Left ventricle myocardium inferior (tissue), 1 donor: ENCODE measurements at places on chromosomes 16 and 17. TPM values are rescaled to one million over a fixed set of nuclear protein-coding genes. Genes with fewer than 3 reads are reported as not detected.

NPIPB13 gene
- total RNA-seq: 2.0 TPM

IRX6 gene
- total RNA-seq: 13.0 TPM

- no peak for DNase-seq
Observed at GRCh38 chr17:13176436-13176835, 158.6 kb upstream of the ELAC2 start.

- no peak for DNase-seq
Observed at GRCh38 chr16:57089406-57089805, 3.0 kb upstream of the CPNE2 start.

DNA sequence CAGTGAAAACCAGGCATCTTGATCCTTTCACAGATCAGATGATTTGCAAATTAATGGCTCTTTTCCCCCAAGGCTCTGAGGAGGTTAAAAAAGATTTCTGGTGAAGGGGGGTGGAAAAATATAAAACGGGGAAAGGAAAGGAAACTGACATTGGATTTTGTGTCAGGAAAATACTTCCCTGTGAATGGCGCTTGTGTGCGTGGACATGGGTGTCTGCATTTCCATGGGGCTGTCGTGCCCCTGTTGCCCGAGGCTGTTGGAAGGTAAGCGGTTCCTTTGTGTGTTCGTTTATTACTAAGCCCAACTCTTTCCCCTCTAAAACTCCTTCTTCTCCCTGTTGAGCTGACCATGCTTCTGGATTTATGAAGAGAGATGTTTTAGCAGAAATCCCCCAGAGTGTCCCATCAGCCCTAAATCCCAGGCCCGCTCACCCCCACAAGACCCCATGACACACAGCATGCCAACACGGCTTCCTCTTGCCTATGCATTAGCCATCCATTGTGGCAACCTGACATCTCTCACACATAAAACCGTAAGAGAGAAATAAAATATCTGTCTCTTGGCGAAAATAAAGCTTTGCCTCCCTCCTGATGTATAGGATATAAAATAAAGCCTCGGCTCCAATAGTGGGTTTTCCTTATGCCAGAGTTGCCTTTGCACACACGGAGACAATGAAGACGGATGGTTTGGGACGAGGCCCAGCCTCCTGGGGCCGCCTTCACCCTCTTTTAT is 7.3 kb upstream of the LHX1 start:
- DNase-seq: no peak

GRCh38 chr17:19534562-19535149 is 1.0 kb downstream of the SLC47A1 start:
- DNase-seq: no peak
